ENCODE measurements at places on chromosomes 6 and 20.

DNA sequence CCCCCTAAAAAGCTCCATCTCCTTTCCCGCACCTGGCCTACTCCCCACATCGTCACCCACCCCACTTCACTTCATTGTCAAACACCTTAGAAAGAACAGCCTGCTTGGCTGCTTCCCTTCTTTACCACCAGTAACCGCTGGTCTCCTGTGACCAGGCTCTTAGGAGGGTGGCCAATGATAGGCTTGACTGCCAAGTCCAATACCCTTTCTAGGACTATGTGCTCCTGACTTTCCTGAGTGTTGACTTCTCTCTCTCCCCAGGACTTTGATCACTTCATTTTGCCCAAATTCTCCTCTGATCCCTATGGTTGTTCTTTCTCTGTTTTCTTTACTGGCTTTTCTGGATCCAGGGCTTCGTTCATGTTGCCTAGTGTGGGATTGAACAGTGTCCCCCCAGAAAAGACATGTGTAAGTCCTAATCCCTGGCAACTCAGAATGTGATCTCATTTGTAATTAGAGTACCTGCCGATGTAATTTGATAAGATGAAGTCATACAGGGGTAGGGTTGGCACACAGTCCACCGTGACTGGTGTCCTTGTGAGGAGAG, 254.0 kb downstream of the GMDS start:
- no peak for DNase-seq

DNA sequence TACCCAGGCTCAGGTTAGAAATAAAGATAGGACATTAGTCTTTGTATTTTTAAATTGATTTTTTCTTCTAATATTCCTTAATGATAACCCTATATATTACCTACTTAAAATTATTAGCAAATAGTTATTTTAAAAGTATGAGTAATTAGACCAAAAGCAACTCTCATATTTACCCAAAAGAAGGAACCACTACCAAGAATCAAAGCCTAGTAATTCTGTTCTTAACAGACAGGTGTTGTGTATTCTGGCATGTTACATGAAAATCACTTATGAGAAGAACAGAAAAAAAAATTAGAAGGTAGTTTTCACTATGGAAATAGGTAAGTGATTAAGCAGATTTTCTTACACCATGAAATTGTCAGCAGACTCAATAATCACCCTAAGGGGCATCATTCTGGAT, 105.1 kb downstream of the ATG5 start:
- DNase-seq, result no peak

GRCh38 chr20:24132246-24132645, 143.7 kb upstream of the GGTLC1 start:
- DNase-seq, result no peak

DNA sequence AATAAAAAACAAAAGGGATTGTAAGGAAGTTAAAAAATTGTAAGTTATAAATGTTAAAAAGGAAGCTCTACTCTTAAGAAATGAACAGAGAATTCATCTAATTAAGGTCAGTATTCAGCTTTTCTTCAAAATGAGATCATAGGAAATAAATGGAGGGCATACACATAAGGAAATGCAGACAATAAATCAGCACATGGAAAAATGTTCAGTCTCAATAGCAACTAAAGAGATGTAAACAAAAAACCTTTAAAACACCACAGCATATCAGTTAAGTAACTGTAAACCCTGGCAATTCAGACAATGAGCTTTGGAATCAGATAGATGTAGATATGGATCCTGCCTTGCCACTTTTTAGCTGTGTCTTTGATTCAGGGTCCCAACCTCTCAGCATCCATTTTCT, 24.0 kb upstream of the CLIC5 start:
- DNase-seq, result no peak

DNA sequence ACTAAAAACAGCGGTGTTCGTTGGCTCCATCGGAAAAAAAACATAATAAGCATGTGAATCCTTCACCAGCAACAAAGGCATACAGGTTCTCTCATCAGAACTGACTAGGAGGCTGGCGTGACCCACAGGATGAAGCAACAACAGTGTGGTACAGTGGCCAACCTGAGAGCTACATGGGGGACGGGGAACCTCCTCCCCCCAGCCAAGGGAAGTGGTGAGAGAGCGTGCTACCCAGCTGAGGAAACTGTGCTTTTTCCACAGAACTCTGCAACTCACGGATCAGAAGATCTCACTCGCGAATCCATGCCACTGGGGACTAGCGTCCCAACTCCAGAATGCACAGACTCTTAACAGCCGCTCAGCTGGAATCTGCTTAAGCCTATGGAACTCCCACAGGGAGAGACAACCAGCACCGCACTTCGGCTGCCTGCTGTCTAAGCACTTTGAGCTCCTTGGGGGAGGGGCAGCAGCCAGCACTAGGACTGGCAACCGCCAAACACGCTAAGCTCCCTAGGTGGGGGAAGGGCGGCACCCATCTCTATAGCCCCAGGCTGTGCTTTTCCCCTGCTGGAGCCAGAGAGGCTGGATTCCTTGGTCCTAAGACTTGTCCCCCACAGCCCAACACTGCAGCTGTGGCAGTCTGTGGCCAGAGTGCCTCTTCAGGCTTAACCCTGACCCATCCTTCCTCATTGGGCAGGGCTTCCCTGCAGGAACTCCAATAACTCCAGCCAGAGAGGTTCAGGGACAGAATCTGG, 538.3 kb upstream of the BTBD3 start:
- DNase-seq, result no peak

- DNase-seq, result peak; percentile 47
Measured at GRCh38 chr6:53956068-53956711, 155.1 kb upstream of the MLIP start.

DNA sequence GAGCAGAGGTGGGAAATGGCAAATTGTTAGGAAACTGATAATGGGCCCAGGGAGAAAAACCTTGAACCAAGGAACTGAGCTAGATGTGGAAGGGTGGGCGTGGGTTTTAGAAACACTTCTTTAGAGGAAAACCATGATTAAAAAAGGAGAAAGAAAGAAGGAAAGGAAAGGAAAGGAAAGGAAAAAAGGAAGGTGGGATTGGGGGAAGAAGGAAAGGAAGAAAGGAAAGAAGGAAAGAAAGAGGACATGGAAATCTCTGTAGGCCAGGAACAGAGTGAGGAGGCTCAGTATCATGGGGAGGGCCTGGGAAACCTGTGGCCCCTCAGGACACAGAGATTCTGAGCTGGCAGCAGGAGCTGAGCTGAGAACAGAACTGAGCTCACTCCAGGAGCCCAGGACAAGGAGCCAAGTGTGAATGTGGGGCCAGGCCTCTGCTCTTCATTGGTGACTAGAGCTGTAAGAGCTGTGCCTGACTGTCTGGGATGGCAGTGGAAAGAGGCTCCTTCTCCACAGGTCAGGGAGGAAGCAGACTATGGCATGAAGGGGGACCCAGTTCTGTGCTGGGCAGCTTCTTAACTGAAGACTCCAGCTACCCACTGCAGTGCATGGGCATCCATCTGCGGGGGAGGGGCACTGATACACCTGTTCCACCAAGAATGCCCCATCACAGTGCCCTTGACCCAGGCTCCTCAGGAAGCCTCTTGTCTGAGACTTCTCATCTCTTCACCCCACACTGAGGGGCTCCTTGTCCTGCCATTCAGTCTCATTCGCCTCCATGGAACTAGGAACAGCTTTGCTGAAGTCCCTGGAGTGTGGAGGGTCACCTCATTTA, 116.1 kb upstream of the BACH2 start:
- no peak for DNase-seq

DNA sequence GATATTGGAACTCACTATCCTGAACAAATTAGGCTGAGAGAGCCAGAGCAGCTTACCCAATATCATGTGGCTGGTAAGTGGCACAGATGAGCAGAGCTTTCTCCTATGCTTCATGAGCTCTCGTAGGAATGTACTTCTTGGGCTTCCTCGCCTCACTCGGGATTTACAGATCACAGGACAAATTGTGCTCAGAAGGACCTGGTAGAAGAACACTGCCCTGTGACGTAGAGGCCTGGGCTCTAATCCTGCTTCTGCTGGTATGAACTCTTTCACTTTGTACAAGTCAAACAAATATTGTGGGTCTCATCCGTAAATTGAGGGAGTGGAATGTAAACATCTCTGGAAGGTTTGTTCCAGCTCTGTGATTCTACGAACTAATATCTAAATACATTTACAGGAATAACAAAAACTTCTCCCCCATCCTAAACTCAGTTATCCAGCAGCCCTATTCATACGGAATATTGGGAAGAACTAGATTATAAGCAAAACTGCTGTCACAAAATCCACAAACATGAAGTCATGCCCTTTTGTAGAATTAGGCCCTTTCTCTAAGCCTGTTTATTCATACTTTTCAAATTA, 187.6 kb downstream of the CLIC5 start:
- DNase-seq, result no peak

GRCh38 chr20:4886771-4887527, 114.4 kb downstream of the SLC23A2 start:
- DNase-seq, result no peak

- peak; percentile 13 for DNase-seq
Measured at GRCh38 chr20:12966468-12967085, 42.2 kb upstream of the SPTLC3 start.

- DNase-seq, result no peak
Measured at GRCh38 chr6:126086560-126086959, 100.2 kb downstream of the TRMT11 start.

GRCh38 chr6:6960571-6961251, 147.1 kb upstream of the RREB1 start:
- DNase-seq, result no peak

DNA sequence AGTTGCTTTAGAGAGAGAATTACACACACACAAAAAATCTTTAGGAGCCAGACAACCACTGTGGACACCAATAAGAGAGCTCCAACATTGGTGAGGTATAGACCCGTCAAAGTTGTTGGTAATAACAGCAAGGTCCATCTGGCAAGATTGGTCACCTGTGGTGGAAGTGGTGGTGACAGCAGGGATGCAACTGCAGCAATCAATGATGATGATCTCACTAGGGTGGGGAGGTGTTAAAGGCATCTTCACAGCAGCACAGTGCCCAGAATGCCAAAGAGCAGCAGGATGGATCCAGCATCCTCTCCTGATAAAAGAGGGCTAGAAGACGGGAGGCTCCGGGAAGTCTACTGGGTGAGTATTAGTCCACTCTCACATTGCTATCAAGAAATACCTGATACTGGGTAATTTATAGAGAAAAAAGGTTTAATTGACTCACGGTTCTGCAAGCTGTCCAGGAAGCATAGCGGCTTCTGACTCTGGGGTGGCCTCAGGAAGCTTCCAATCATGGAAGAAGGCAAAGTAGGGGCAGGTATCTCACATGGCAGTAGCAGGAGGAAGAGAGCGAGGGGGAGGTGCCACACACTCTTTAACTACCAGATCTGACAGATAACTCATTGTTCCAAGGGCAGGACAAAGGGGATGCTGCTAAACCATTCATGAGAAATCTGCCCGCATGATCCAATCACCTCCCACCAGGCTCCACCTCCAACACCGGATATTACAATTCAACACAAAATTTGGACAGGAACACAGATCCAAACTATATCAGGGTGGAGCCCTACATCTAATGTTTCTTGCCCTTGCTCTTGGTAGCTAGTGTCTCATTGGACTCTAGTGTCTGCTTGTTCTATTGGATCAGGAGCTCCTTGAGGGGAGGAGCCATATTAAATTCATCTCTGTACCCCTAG, 48.9 kb downstream of the KLHL31 start:
- DNase-seq, result no peak

- DNase-seq, result peak; percentile 41
Measured at GRCh38 chr6:34055223-34055933, 90.5 kb downstream of the GRM4 start.
